ENCODE measurements at places on chromosomes 6 and 20. TPM values are rescaled to one million over a fixed set of nuclear protein-coding genes. Genes with fewer than 3 reads are reported as not detected.

AGPAT4 gene
- total RNA-seq = 21.5 TPM

ZNF391 gene
- total RNA-seq = 10.8 TPM

C6orf15 gene
- not detected for total RNA-seq

DDO gene
- total RNA-seq = not detected

PTPRT gene
- total RNA-seq = 0.80 TPM

PRDM1 gene
- total RNA-seq = 1.9 TPM

ARMC12 gene
- total RNA-seq = 4.9 TPM

RIN2 gene
- total RNA-seq = 63.1 TPM

WFDC9 gene
- not detected for total RNA-seq

All from mesothelial cell of epicardium (in vitro differentiated cells).